ENCODE measurements at places on chromosomes 2 and 18.

DNA sequence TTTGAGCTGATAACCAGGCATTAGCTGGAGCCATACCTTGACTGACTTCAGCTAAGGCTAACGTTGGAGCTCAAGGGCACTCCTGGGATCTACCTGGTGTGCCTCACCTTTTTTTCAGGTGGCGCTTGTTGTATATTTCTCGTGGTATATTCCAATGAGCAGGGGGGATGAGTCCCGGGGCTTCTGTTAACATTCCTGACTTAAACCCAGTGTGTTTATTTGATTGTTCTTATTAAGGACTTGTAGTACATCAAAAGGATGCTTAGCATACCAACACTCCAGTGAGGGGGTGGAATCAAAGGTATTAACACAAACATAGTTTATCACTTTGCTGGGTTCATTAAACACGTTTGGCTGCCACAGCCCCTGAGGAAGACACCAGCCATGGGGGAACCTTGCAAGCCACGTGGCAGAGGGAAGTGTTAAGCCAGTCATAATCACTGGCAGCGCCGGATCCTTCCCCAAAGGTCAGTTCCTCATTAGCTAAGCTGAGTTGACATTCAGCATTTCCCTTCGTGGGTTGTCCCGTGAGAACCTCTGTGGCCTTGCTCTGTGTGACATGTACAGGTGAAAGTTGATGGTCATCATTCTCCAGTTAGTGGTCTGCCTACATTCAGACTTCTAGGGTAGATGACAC lies 119.5 kb upstream of the MCFD2 start:
- DNase-seq = peak; percentile 22

GRCh38 chr18:79274823-79275222 lies 120.9 kb upstream of the NFATC1 start:
- no peak for DNase-seq

DNA sequence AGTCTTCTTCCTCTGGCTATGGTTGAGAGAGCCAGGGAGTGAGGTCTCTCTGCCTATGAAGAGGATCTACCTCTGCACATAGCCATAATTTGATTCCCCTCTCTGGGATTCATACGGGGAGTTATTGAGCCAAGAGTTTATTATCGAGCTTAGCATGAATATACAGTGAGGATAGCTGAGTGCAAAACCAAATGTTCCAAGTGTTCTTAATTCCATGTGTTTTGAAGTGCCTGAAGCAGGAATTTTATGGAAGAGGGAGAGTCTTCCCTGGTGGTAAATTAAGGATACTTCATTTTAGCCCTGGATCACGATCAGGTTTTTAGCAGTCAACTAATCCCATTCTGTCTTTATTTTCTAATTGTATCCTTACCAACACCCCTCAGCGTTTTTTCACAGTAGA lies 270.6 kb downstream of the C1D start:
- DNase-seq = no peak

DNA sequence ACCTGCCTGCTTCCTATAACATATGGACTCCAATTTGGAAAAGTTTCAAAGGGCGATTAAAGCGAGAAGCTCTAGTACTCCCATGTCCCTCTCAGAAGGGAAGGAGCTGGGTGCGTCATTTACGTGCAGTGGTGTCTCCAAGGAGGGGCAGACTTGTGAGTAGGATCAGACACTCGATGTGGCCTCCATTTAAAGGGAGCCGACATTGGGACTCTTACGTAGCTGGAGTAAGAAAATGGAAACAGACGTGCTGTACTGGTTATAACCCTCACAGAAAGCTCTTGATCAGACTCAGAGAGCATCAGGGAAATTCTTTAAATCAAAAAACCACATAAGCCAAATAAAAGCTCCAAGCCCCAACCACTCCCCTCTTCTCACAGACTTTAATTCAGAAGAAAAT lies 198.5 kb downstream of the KLHL29 start:
- DNase-seq = no peak

DNA sequence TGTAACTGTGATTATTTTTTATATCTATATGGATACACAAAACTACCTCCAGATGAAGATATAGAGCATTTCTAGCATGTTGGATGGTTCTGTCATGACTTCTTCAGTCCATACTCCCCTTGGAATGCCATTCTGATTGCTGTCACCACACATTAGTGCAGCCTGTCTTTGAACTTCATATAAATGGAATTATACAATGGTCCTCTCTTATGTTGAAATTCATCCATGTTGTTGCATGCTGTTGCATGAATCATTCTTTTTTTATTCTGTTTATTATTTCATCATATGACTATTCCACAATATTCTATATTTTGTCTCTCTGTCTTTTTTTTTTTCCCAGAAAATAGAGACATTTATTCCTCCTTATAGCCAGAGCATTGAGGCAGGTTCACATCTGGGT lies 74.1 kb downstream of the OSBPL6 start:
- no peak for DNase-seq

GRCh38 chr2:174580951-174581350 lies 16.7 kb downstream of the WIPF1 start:
- no peak for DNase-seq

DNA sequence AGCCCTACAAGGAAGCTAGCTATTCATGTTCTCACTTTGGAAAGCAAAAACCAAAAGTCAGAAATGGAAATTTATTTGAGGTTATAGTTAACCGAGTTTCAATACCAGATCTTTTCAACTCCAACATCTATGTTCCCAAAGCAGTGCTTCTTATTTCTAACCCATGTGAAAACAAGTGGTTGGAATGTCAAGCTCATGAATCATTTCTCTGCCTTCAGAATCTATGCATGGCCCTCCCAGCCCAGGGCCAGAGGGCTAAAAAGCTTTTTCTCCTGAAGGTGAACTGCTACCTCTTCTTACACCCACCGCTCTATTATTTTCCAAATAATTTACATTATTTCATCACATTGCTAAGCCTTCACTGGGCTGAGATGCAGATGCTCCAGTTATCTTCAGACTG lies 158.4 kb downstream of the SP3 start:
- DNase-seq = no peak

- DNase-seq = no peak
These were observed 75.7 kb downstream of the WDR7 start for GRCh38 chr18:56726906-56727305.

DNA sequence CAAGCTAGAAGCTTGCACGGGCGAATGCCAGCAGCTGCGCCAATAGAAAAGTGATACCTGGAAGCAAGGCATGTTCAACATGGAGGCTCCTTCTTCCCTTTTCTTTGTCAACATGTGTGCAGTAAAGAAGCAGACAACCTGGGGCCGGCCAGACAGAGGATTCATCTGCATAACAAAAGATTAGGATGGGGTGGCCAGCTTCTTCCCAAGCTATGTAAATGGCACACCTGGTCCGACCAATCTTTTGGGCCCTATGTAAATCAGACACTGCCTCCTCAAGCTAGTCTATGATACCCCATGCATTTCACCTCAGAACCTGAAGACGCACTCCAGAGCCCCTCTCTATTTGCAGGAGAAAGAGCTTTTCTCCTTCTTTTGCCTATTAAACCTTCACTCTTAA lies 66.4 kb upstream of the TGFA start:
- DNase-seq = no peak

DNA sequence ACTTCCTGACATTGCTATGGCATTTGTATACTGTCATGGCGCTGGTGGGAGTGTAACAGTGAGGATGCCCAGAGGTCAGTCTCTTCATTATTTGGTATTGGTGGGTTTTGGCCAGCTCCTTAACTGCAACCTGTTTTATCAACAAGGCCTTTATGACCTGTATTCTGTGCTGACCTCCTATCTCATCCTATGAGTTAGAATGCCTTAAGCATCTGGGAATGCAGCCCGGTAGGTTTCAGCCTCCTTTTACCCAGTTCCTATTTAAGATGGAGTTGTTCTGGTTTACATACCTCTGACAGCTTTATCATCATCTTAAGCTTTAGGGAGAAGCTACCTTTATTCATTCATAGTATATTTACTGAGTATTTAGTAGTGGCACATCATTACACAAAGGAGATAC lies 103.8 kb downstream of the RAPGEF4 start:
- DNase-seq = no peak

- DNase-seq = no peak
These were observed 788 bp downstream of the USP14 start for GRCh38 chr18:159037-159652.

DNA sequence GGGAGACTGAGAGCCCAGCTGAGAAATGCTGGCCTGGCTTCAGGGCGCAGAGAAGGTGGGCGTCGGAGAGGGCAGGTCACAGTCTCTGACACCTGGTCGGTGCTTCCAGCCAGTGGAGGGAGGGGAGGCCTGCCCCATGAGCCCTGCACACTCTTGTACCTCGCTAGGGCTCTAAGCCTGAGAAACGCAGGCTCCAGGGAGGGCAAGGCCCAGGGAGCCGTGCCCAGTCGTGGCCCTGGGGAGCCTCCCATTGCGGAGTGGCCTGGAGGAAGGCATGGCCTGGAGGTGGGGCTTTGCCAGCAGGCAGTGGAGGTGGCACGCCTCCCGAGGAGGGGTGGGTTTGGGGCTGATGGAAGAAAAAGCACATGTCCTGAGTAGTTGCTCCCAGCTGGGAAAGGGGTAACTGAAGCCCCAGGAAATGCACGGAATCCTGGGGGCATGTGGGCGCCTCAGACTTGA lies 39.0 kb downstream of the MTERF4 start:
- DNase-seq = no peak

DNA sequence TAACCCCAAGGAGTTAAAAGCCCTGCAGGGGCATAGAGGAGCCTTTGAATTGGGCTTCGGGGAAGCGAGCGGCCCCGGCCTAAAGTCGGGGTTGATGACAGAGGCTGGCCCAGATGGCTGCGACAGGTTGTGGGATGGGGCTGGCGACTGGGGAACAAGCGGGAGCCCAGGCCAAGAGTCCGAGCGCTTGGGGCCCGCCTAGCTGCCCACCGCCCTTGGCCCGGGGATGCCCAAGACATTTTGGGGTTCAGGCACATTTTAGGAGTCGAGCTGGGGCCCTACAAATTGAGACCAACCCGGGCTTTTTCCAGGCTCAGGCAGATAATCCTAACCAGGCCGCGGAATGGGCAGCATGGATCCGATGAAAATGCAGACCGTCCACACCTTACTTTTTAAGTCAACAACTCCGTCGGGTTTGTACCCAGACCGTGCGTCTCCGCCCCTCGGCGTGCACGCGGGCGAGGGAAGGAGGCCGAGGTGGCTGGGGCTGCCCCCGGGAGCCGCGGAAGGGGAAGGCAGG lies 507 bp downstream of the RTKN start:
- no peak for DNase-seq

GRCh38 chr2:134500211-134500935 lies 218.4 kb downstream of the TMEM163 start:
- DNase-seq = no peak

- DNase-seq = no peak
These were observed 78.6 kb downstream of the FAM228A start for GRCh38 chr2:24253303-24253919.

GRCh38 chr18:489244-490023 lies 11.1 kb downstream of the COLEC12 start:
- DNase-seq = no peak

- no peak for DNase-seq
These were observed 8.7 kb downstream of the NXPH2 start for GRCh38 chr2:138771534-138771933.

DNA sequence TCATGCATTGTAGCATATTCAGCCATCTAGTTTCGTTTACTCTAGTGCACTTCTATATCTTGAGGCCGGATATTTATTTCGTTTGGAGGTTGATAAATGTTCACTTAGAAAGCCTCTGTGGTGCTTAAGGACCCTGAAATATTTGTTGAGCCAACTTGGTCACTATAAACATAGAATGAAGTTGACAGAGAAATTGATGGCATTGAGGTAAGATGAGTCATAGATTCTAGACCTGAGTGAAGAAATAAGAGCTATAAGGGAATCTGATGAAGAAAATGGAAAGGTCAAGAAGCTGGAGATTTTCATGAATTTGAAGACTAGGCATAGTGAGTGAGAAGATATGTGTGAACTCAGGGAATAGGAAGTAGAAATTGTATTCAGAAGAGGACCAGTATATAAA lies 35.9 kb downstream of the EPC2 start:
- DNase-seq = no peak

DNA sequence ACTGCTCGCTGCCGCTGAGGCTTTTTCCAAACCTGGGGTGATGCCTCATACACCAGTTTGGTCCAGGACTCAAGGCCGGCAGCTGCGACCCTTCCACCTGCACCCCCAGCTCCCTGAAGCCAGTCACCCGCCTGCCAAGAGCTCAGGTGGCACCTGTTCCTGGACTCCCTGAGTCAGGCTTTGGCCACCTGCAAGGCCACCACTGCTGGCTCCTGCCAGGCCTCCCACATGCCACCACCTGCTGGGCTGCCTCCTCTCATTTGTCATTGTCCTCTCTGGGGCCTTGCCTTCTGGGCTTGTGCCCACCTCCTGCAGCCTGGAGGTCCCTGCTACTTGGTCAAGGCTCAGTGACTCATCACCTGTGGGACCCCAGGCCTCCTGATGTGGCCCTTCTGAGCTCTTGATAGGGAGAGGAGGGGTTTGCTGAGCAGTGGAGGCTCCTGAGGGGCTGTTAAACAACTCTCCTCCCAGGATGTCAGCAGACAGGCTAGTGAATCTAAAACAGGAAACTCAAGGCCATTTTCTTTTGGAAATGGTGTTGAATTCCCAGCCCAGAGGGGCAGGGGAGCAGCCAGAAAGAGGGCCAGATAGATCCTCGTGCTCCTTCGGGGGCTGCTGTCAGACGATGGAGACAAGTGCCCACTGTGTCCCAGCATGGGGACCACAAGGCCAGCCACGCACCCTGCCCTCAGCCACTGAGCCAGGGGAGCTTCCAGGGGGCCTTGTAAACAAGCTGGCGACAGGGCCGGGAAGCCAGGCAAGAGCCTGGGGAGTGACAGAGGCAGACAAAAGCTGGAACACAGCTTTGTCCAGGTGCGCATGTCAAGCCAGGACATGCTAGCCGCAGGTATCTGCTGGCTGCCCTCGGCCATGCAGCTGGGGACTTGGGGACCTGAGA lies 416.8 kb downstream of the LRATD1 start:
- no peak for DNase-seq

- DNase-seq = no peak
These were observed 119.6 kb upstream of the EPAS1 start for GRCh38 chr2:46177461-46178089.
